ENCODE measurements at places on chromosomes 13 and 19.

- DNase-seq = no peak
These were observed 181.5 kb downstream of the POSTN start for GRCh38 chr13:37417060-37417441.

- DNase-seq = peak; percentile 23
These were observed 174.2 kb downstream of the KCNRG start for GRCh38 chr13:50189450-50189849.

DNA sequence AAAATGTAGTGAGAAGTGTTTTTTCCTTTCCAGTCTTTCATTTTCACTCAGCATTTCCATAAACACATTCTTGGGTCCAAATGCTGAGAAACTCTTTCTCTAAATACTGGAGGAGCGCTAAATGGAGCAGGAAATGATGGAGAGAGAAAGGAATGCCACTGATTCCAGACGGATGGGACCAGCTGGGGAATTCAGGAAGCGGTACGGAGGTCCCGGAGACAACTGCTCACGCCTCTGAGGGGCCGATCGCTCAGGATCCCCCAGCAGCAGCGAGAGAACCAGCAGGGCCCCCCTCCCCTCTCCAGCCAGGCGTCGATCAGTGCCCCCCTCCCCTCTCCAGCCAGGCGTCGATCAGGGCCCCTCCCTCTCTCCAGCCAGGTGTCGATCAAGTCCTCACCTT, 13.2 kb downstream of the RASA3 start:
- DNase-seq = no peak

GRCh38 chr13:51324714-51325420, 14.6 kb upstream of the SERPINE3 start:
- DNase-seq = no peak

DNA sequence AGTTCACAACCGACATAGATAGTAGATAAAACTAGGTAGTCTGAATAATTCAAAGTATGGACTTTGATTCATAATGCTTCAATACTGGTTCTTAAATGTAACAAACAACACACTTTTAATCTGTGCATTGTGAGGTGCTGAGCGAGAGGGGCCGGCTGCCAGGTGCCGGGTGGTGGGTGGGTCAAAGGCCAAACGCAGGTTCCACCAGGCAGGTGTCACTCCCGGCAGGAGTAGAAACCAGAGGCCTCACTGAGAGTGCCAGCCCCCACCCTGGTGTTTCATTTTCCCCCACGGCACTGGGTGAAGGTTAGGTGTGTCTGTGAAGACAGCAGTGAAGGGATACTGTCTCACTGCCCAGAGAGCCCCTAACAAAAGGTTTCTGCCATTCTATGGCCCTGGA, 4.2 kb upstream of the TUBGCP3 start:
- no peak for DNase-seq

GRCh38 chr13:20136781-20137703, 23.8 kb downstream of the GJA3 start:
- peak; percentile 37 for DNase-seq

DNA sequence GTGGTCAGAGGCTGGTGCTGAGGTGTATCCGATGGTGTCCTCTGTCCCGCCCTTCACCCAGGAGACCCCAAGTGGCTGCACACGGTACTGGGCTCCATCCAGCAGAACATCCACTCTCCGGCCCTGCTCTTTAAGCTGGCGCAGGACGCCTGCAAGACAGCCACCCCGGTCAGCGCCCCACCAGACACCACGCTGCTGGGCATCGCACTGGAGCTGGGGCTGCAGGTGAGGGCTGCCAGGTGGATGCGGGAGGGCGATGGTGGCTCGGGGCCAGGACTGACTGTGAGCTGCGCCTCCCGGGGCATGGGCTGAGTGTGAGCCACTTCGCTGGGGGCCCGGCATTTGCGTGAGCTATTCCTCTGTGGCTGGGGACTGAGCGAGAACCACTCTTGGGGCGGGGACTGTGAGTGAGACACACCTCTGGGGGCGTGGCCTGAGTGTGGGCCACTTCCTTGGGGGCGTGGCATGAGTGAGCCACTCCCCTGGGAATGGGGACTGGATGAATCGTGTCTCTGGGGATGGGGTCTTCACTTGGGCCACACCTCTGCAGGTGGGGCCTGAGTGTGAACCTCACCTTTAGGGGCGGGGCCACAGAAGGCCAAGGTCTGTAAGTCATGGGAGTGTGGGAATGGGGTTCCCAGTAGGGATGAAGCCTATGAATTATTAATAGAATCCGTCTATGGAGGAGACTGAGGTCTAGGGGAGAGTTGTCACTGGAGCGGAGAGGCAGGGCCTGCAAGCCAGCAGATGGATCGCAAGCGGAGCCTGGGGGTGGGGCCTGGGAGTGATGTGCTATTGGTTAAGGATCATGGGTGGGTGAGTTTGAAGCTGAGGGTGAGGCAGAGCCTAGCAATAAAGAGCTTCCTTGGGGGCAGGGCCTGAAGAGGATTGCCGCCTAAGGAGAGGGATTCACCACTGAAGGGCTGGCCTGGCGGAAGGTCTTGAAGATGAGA, 30.5 kb downstream of the ZSWIM4 start:
- peak; percentile 40 for DNase-seq

DNA sequence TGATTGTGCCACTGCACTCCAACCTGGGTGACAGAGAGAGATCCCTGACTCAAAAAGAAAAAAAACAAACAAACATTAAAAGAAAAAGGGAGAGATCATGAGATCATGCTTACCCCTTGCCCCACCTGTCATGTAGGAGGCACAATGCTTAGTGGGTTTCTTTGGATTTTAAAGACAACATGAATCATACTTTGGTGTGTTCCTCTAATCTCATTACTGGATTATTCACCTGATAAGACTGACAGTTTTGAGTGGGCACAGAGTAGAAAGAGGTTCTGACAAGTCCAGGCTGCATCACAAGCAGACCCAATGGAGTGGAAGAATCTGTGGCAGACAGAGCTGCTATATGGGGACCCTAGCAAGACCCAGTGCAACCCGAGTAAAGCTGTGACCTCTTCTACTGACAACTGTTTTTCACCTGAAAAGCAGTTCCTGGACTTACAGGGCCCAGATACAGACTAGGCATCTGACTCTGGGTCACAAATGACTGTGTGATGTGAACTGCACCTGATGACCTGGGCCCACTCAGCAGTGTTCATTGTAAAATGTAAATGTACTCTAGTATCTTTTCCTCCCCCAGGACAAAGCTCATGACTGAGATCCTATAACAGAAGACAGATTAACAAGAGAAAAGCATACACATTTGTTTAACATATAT, 28.9 kb upstream of the USP12 start:
- no peak for DNase-seq

GRCh38 chr13:80430561-80430960, 89.6 kb upstream of the SPRY2 start:
- no peak for DNase-seq

- no peak for DNase-seq
These were observed 16.0 kb downstream of the UPF1 start for GRCh38 chr19:18847549-18848463.

DNA sequence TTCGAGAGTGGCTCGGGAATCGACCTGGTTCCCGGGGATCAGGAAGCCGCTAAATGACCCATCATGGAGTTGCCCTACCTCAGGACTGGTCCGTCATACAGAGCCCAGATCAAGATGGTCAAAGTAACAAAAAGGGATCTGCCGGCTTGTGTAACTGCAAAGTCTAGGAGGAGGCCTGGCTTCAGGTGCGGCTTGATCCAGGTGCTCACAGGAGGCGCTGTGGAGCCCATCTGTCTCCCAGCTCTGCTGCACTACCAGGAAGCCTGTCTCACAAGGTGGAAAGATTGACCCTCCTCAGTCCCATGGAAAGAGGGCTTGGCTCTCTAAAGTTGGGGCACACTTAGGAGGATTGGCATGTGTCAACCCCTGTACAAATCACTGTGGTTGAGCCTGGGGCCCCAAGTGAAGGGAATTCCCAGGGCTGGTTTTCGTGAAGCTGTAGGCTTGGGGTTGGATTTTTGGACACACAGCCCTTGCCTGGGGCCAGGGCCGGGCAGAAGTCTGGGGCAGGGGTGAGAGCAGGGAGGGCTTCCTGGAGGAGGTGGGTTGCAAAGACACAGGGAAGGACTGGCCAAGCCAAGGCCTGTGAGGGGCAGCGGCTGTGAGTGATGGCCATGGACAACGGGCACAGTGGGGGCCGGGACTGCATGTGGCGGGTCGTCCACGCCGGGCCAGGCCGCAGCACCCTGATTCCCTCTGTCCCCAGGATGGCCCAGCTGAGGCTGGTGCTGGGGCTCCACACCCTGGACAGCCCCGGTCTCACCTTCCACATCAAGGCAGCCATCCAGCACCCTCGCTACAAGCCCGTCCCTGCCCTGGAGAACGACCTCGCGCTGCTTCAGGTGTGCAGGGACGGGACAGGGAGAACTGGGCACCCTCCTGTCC, 4.2 kb downstream of the GZMM start:
- DNase-seq = no peak
